Esophagus squamous epithelium (tissue), 5 donors: ENCODE measurements at places on chromosomes 11 and 22.

DNA sequence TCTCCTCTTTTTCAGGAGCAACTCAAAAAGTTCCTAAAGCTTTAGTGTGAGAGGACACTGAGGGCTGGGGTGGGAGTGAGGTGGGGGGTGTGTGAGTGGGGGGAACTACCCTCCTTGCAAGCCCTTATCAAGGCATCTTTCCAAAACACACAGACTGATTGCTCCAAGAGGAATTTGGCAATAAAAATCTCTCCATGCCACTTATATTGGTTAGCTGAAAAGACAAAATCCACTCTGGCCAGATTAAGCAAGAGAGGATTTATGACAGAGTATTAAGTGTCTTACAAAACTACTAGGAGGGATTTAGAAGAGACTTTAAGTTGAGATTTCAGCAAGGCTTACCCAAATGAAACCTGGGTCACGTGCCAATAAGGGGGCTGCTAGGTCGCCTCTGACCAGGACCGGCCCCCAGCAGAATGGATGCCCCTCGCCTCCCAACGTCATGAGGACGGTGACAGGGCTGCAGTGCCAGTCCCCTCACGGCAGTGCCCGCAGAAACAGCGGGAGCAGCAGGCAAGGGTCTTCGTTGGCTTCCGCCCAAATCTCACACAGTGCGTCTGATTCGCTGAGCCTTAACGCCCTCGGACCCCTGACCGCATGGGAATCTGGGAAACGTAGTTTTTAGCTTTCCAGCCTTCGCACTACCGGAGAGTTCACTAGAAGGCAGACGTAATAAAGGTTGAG is 22.1 kb upstream of the CTR9 start:
- no peak for DNase-seq

- no peak for DNase-seq
These were observed 4.1 kb upstream of the MGAT3 start for GRCh38 chr22:39452740-39453040.

GRCh38 chr11:9095421-9095820 is 4.0 kb upstream of the SCUBE2 start:
- no peak for DNase-seq

DNA sequence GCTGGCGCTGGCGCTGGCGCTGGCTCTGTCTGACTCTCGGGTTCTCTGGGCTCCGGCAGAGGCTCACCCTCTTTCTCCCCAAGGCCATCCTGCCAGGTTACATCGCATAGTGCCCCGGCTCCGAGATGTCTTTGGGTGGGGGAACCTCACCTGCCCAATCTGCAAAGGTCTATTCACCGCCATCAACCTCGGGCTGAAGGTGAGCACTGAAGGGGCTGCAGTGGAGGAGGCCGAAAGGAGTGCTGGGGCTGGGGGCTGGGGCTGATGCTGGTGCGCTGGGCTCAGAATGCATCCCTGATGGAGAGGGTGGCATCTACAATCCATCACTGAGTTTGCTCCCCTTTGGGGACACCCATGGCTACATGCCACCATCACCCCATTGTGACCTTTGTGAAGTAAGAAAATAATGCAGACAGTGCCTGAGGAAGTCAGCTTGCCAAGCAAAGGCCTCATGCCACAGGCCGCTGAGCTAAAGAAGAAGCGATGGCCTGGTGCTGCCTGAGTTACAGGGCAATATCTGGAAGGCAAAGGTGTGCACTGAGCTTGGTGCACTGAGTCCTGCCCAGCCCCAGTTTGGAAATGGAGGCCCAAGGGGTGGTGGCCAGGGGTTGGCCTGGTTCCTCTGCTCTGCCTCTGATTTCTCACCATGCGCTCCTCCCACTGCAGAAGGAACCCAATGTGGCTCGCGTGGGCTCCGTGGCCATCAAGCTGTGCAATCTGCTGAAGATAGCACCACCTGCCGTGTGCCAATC is 620 bp downstream of the SMPD1 start:
- DNase-seq, result no peak

- DNase-seq, result no peak
These were observed 87.8 kb downstream of the CWC15 start for GRCh38 chr11:94885581-94885980.

GRCh38 chr22:31828739-31829138 is 74.9 kb downstream of the DEPDC5 start:
- no peak for DNase-seq

- DNase-seq, result no peak
These were observed 8.2 kb upstream of the PRSS23 start for GRCh38 chr11:86792150-86792549.

GRCh38 chr11:128346804-128347203 is 240.6 kb downstream of the ETS1 start:
- DNase-seq, result no peak

GRCh38 chr11:99171330-99171729 is 150.6 kb downstream of the CNTN5 start:
- no peak for DNase-seq
